ENCODE measurements at places on chromosomes 6 and 20. TPM values are rescaled to one million over a fixed set of nuclear protein-coding genes. Genes with fewer than 3 reads are reported as not detected.

GRCh38 chr6:82363428-82364086 lies at the start of gene TPBG:
Gene TPBG (plus strand): TSS chr6:82363817. CDS start chr6:82364962, 1,145 bp downstream.
- DNase-seq, result peak; percentile 70

GRCh38 chr6:100613656-100614055 lies 148.9 kb upstream of the SIM1 start:
- no peak for DNase-seq

GRCh38 chr6:26268659-26269402 lies 96.2 kb upstream of the BTN3A2 start:
- no peak for DNase-seq

DNA sequence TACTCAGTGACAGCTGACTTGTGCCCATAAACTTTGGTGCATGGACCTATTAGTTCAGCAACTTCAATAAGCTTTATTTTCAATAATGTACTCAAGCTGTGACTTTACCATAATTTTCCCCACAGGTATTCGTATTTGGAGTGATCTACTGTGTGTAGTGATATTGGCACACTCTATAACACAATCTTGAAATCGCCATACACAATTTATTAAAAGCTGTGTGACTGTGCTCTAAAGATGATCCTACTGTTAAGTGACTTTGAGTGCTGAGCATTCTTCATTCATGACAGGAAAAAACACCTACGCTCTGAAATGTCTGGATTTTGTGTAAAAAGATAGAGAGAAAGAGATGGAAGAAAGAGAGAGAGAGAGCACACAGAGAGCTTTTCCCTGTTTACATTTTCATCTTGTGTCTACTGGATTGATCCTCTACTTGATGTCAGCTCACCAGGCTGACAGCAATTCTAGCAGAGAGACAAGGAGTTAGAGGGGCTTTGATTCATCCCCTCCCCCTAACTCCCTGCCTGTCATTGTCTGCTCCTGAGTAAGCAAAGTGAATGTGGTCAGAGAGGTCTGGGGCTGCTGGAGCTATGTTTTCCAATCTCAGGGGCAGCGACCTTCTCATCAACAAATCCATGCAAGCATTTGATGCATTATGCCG lies 538.7 kb upstream of the POU3F2 start:
- no peak for DNase-seq

DEK gene
- 61.2 TPM for total RNA-seq

TMEM14B gene
- 52.6 TPM for total RNA-seq

C6orf52 gene
- 1.6 TPM for total RNA-seq

PTCRA gene
- total RNA-seq, result not detected

Measured in endothelial cell (in vitro differentiated cells).